ENCODE measurements at places on chromosomes 2 and 18. TPM values are rescaled to one million over a fixed set of nuclear protein-coding genes. Genes with fewer than 3 reads are reported as not detected.

DNA sequence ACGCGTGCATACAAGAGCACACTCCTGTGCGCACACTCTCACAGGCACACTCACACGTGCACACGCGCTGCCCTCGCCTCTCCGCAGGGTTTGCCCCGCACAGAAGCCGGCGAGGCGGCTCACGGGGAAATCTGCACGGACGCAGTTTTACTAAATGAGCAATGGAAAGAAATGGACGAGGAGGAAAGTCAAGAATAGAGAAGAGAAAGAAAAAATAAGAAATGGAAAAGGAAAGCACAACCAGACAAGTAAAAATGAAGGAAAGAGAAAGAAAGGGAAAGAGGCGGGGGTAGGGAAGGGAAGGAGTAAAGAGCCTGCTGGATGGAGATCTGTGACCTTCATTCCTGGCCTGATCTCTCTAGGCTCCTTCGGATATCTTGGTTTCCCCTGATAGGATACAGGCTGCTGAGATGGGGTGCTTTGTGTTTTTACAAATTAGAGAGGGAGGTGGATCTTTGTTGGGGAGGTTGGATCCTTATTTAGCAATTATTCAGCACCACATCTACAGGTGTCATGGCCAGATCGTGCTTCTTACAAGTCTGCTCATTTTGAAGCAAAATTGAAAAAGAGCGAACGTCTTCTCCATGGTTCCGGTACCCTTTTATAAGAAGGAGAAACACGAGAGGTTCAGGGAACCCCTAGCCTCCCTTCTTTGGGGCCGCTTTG lies 693 bp upstream of the LRP2 start:
- DNase-seq, result no peak

DNA sequence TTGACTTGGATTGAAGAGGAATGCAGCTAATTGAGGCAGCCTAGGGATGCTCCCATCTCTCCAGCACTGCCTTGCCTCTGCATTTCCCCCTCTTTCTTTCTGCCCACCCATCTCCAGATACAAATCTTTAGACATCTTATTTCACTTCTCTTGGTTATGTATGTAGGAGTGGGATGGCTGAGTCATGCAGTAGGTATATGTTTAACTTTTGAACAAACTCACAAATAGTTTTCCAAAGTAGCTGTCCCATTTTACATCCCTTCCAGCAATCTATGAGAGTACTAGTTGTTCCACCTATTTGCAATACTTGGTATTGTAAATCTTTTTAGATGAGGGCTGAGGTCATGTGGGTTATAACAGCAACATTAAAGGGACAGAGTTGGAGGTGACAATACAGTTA lies 329.9 kb downstream of the DYSF start:
- no peak for DNase-seq

GRCh38 chr18:49668574-49669275 lies 106.9 kb downstream of the LIPG start:
- peak; percentile 72 for DNase-seq

GRCh38 chr18:48412339-48412929 lies 3.3 kb upstream of the ZBTB7C start:
- peak; percentile 41 for DNase-seq

DNA sequence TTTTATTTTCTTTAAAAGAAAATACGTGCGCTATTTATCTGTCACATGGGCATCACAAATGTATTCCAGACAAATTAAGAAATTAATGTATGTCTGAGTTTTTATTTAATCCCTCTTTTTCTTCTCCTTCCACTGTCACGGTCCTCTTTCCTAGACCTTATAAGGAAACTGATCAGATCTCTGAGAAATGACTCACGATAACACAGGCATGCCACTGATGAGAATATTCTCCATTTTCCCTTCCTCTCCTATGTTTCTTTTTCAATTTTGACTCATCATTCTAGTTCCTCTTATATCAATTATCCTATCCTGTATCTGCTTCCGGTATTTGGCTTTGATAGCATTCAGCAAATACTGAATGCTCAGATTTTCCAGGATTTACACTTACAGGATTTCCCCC lies 121.8 kb downstream of the DSC3 start:
- no peak for DNase-seq

- no peak for DNase-seq
These were observed 1465.9 kb upstream of the NXPH2 start for GRCh38 chr2:140246058-140246457.

DNA sequence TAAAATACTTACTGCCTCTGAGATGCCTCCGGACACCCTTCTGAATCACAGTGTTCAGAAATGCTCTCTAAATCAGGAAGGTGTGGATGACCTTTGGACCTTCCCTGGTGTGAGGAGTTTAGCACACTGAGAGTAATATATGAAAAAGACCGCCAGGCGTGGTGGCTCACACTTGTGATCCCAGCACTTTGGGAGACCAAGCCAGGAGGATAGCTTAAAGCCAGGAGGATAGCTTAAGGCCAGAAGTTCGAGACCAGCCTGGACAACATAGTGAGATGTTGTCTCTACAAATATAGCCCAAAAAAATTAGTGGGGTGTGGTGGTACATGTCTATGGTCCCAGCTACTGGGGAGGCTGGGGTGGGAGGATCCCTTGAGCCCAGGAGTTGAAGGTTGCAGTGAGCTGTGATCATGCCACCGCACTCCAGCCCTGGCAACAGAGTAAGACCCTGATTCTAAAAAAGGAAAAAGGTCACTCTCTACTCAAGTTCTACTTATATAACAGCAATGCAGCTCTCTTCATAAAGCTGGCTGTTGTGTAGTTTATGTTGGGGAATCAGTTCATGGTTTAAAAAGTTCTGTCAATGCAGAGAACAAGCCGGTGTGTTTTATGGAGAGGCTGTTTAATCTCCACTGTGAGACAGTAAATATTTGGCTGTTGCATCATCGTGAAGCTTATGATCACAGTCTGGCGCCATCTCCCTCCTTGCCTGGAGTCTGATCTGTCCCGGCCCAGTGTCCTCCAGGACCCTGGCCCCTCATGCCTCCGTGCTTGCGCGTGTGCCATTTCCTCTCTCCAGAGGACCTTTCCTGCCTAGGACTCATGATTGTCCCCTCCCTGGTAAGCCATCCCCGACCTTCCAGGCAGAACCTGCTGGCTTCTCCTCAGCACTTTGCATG lies 184.5 kb downstream of the FAM210A start:
- DNase-seq, result peak; percentile 73

DNA sequence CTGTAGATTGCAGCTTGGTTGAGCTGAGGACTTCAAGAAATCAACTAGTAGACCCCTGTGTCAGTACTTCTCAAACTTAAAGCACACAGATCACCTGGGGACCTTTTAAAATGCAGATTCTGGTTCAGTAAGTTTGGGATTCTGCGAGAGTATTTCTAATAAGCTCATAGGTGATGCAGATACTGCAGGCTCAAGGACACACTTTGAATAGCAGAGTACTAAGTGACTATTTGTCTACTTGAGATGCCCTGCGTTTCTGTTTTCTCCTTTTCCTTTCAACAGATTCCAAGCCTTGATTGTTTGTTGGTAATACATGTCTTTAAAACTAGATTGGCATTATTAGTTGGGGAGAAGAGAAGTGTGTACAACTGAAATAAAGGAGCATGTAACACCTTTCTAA lies 6.7 kb downstream of the MIB1 start:
- DNase-seq, result no peak

IL37 gene
- not detected for polyA plus RNA-seq

DNA sequence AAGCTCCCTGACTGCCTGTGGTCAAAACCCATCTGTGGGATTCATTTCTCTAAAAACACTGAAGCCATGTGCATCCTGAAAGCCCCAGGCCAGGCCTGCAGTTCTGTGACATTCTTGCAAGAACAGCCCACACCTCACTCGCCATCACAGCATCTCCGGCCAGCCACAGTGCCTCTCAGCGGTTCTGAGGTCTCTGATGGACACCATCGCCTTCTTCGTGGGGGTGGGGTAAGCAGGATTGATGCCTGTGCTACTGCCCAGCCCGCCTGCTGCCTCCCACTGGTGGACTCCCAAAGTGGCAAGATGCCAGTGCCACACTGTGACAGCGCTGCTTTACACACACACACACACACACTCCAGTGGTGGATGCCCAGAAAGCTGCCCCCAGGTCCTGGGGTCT lies 5.2 kb upstream of the PRLH start:
- no peak for DNase-seq

PID1 gene
- 17.0 TPM for polyA plus RNA-seq

- no peak for DNase-seq
These were observed 2.5 kb upstream of the CDH7 start for GRCh38 chr18:65748321-65748720.

DNA sequence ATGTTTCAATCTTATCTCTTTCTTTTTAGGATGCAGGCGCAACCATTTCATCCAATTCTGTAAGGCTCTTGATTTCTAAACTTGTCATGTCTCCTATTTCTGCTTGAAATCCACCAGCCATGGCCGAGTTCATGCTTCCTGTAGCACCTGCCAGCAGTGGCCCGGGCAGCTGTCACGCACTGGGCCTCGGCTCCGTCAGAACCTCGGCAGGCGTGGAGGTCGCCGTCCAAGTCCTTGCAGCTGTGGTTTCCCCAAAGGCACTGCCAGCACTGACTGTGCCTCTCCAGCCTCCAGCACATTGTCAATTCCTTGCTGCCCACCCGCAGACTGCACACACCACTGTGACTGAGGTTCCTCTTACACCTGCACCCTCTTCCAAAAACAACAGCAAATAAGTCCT lies 188.7 kb upstream of the SALL3 start:
- DNase-seq, result no peak

AQP4 gene
- polyA plus RNA-seq, result 140 TPM

- no peak for DNase-seq
These were observed 1.1 kb upstream of the SOCS6 start for GRCh38 chr18:70287731-70288130.

GRCh38 chr2:122233372-122233771 lies 477.9 kb downstream of the TSN start:
- DNase-seq, result no peak

SMYD5 gene
- 16.8 TPM for polyA plus RNA-seq

- no peak for DNase-seq
These were observed 52.1 kb upstream of the ANKRD62 start for GRCh38 chr18:12041561-12041960.

DNA sequence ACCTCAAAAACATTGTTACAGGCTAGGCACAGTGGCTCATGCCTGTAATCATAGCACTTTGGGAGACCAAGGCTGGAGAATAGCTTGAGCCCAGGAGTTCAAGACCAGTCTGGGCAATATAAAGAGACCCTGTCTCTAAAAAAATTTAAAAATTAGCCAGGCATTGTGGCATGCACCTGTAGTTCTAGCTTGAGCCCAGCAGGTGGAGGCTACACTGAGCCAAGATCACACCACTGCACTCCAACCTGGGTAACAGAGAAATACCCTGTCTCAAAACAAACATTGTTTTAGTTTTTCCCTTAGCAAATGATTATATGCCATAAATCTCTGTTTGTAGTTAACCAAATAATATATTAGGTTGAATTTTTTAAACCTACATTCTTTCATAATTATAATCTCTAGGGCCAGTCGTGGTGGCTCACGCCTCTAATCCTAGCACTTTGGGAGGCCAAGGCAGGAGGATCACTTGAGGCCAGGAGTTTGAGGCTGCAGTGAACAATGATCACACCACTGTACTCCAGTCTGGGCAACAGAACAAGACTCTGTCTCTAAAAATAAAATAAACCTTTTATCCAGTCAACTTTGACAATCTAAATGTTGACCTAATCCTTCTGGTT lies 13.3 kb upstream of the CYP20A1 start:
- DNase-seq, result no peak

DNA sequence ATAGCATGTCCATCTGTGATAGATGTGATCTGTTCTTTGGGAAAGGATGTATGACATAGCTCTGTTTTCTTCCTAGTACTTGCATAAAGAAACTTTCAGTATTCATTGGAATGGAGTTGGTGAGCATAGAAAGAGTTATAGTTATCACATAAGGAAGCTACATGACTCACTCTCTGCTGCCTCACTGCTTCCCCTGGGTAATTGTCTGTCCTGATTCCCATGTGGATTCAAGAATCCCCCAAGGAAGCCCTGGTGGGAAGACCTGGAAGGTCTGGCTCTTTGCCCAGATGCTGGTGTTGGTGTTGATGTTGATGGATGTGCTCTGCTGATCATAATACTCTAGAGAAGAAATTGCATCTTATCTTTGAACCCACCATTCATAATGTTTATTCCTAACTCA lies 60.6 kb downstream of the PTPN4 start:
- peak; percentile 12 for DNase-seq

MFSD2B gene
- polyA plus RNA-seq, result 0.18 TPM

- no peak for DNase-seq
These were observed 15.2 kb downstream of the AFG3L2 start for GRCh38 chr18:12361770-12362378.

UCN gene
- 2.0 TPM for polyA plus RNA-seq

- no peak for DNase-seq
These were observed 12.1 kb downstream of the UPP2 start for GRCh38 chr2:158113741-158114295.

- DNase-seq, result no peak
These were observed 315.3 kb downstream of the CYP26B1 start for GRCh38 chr2:71832388-71832787.

DNA sequence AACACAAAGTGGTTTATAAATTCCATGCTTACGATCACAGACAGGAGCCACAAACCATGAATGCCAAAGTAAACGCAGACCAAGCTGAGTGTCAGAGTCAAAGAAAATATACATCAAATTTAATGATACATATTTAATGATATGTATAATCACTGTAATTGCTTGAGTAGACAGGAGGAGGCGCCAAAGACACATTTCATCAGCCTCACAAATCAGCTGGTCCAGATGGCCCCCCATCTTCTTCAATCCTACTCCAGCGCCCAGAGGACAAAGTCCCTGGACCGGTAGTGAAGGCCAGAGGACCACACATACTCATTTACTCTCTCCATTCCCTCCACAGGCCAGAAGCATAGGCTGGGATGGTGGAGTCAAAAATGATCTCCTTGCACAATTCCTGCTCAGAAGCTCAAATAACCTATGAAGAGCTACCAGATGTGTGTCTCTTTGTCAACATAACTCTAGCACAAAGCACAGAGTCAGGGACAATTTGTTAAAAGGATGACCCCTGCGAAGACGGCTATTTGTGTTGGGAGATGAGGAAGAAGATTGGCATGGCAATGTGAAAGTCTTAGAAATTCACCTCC lies 149.3 kb upstream of the PGAP1 start:
- DNase-seq, result no peak

NPPC gene
- not detected for polyA plus RNA-seq

GRCh38 chr2:85582492-85582891 lies 1.7 kb upstream of the VAMP5 start:
- no peak for DNase-seq

TTN gene
- polyA plus RNA-seq, result 11.2 TPM

GRCh38 chr2:223415071-223415470 lies 187.1 kb downstream of the SCG2 start:
- no peak for DNase-seq

EVA1A gene
- polyA plus RNA-seq, result 30.1 TPM

- no peak for DNase-seq
These were observed 20.2 kb upstream of the KCTD1 start for GRCh38 chr18:26568513-26568912.

DNA sequence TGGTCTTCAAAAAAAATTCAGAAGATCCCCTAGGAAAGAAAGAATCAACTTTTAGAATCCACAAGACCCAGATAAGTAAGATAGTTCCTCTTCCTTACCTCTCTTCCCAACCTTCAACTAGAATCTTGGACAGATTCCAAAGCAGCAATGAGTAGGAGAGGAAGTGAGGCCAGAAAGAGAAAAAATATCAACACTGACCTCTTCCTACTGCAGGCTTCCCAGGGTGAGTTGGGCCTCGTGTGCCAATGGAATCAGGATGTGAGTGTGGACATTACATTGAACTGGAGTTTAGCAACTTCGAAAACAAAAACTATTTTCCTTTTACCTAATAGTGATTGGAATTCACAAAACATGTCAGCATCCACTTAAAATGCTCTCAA lies 102.5 kb upstream of the PIEZO2 start:
- DNase-seq, result peak; percentile 42

EFR3B gene
- polyA plus RNA-seq, result 1.7 TPM

Data from lung (tissue), 17 donors.